ENCODE measurements at places on chromosomes 6 and 20.
A peak's percentile ranks its signal among the peaks of the same experiment; 100 is the strongest.

DNA sequence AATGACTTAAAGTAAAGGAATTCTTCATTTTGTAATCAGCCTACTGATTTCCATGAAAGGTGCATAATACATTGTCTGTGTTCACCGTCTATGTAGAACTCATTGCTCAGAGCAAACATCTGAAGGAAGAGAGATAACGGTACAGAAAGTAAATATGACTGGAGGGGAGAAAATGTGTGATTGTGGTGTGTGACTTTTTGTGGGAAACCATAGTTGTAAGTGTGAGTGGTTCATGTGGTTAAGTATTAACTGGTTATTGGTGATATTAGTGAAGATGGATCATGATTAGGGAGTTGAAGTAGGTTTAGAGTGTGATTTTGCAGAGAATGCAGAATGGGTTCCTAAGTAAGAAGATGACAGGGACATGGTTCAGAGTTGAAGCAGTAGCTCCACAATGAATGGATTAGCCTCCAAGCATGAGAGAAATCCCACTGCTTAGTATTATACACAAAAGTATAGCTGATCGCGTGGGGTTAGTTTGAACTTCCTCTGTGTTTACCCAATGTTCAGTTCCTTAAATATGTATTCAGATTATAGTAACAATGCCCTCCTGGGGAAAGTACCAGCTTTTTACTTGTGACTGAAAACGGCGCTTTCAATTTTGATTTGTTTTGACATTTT, 368.9 kb downstream of the UTRN start:
- no peak for DNase-seq

GRCh38 chr6:137944793-137945498, 77.9 kb downstream of the TNFAIP3 start:
- DNase-seq: no peak

GRCh38 chr6:87384449-87384848, 23.3 kb upstream of the CFAP206 start:
- DNase-seq: no peak

DNA sequence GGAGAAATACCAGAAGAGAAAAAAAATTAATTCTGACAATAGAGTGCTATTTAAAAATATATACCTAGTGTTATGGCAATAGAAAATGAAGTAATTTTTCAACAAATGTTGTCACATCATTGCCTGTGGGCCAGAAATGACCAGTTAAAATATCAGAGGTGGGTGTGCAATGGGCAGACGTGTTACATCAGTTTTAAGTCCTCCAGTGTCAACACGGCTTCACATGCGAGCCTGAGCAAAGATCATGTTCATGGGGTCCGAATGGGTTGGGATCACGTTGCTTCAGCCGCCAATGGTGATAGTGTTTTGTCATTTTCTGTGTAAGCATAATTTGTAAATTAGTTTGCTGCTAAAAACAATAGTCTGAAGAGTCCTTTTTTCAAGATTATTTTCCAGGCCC, 27.5 kb downstream of the TMEM200A start:
- no peak for DNase-seq

GRCh38 chr20:33203444-33203843, 13.7 kb upstream of the BPIFA3 start:
- no peak for DNase-seq

- no peak for DNase-seq
These were observed 186.9 kb downstream of the ERMARD start for GRCh38 chr6:169938262-169938701.

DNA sequence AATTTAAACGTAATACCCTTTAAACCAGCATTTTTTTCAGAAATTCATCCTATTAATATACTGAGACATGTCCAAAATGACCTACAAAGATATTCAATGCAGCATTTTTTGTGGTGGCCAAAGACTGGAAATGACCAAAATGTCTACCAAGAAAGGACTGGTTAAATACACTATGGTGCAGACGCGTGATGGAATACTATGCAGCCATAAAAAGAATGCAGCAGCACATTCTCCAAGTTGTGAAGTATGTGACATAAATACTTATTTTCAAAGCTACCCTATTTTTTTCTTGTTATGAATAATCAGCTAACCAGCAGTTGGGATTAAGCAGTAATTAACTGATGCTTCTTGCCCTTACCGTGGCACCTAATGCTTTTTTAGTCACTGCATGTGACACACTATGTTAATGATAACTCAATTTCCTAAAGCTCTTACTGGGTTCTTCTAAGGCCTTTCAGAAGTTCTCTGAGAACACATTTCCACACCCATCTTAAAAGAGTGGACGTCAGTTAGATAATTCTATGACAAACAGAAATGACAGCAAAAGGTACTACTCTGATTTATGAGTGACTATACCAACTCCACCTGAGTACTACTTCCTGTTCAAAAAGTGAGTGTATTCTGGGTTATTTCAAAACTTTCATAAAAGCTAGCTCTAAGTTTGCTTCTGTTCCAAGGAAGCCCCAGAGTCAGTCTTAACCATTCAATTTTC, 24.9 kb downstream of the TTI1 start:
- no peak for DNase-seq

DNA sequence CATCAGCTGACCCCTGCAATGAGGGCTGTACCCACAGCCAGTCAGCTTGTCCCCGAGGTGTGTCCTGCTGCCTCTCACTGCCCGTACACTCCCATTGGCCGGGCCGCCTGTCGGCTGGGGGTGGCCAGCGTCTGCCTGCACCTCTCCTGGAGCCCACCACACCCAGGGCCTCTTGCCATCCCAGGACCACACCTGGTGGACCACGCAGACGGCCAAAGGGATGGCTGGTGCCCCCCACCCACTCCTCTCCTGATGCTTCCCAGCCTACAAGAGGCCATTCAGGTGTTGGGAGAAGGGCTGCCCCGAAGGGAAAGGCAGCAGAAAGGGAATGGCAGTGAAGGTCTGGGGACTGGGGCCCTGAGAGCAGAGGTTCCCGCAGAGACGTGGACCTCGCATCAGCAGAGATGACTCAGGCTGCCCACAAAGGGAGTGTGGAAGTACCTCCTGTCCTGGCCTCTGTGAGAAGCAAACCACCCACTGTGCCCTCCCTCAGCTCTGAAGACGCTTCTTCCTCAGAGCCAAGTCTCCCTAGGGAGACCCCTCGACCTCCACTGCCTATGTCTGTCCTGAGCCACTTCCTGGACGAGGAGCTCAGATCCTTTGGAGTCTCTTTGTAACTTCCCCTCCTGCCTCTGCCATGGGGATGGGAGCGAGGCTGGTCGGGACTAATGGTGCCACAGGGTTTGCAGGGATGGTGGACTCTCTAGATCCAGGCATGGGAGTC, 60.9 kb downstream of the PYGB start:
- peak; percentile 76 for DNase-seq

- DNase-seq: no peak
These were observed 32.2 kb upstream of the IPCEF1 start for GRCh38 chr6:154388803-154389202.

DNA sequence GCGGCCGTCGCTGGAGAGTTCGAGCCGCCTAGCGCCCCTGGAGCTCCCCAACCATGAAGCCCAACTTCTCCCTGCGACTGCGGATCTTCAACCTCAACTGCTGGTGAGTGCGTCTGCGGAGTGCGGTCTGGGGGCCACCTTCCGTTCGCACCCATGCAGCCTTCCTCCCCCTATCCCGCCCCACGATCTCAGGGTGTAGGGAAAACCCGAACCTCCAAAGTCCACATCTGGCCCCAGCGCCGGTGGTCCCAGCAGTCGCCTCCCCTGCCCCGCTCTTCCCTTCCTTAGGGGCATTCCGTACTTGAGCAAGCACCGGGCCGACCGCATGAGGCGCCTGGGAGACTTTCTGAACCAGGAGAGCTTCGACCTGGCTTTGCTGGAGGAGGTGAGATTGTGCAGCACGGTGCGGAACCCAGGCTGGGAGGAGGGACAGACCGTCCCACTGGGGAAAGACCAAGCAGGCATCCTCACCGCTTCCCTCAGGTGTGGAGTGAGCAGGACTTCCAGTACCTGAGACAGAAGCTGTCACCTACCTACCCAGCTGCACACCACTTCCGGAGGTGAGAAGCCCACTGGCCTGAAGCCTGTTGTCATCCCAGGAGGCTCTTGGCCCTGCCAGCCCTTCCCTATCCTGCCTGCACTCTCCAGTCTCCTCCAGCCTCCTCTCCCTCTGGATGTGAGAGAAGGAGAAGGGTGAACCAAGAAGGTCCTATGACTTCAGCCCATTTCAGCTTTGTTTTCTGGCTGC, 719 bp downstream of the SMPD2 start:
- no peak for DNase-seq

GRCh38 chr6:163249651-163250101, 164.8 kb upstream of the QKI start:
- DNase-seq: no peak

DNA sequence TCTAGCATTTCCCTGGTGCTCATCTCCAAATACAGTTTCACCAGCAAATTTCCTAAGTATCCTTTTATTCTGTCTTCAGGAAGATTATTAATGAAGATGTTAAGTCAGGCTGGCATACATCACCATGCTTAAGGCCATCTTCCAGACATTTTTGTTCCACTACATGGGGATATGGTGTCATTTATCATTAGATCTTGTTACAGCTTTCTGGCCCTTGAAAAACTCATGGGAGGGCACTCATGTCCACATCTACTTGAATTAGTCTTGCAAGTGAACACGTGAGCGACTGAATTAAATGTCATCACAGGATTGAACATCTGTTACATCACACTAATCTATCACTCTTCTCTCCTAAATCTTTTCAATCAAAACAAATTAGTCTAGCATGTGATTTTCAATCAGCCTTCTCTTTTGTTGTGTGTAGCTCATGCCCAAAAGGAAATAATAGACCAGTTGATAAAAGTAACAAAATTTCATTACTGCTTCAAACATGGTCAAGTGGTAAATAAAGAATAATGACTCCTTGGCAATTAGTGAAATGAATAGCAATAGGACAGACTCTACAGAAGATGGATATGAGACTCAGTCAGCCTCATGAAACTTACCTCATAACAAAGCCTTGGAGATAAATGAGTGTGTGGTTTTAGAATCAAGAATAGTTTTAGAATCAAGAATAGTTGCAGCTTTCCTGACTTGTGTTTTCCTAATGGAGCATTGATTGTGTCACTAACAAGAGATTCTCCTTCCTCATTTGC, 80.5 kb downstream of the MTFR2 start:
- DNase-seq: no peak

GRCh38 chr6:122098201-122098678, 301.2 kb upstream of the HSF2 start:
- DNase-seq: no peak

Data from suprapubic skin (tissue), 4 donors.